ENCODE measurements at places on chromosomes 4 and X.

DNA sequence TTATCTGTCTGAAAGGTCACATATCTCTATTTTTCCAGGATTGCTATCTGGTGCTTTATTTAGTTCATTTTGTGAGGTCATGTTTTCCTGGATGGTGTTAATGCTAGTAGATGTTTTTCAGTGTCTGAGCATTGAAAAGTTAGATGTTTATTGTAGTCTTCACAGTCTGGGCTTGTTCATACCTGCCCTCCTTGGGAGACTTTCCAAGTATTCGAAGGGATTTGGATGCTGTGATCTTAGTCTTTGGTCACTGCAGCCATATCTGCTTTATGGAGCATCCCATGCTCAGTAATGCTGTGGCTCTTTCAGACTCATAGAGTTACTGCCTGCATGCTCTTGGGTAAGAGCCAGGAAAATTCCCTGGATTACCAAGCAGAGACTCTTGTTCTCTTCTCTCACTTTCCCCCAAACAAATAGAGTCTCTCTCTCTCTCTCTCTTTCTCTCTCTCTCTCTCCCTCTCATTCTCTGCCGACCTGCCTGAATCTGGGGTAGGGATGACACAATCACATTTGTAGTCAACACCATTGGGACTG, 130.0 kb downstream of the AR start:
- H3K4me3 ChIP-seq: no peak overlapping the region
- no peaks in the 10 kb centered on the region for H3K4me1 ChIP-seq
- no peaks in the 10 kb centered on the region for H3K36me3 ChIP-seq

GRCh38 chr4:53908661-53909078, 155.7 kb downstream of the CHIC2 start:
- H3K27me3 ChIP-seq: peaks cover 11% of the 10 kb centered on the region
- H3K36me3 ChIP-seq: no peaks in the 10 kb centered on the region
- no peak overlapping the region for H3K27ac ChIP-seq

DNA sequence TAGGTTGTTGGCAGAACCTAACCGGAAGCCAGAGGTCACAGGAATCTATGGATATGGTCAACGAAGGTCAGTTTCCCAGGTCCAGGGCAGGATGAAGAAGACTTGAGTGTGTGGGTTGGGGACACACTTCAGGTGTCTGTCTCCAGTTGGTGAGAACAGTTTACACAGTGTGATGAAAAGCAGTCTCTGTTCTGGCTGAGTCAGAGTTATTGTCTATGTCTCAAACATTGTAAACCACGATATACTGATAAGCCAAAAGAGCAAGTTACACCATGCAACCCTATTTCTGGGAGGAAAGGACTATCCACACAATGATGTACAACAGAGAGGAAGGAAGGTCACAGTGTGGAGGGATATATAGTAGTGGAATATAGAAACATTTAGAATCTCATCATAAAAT, 187.1 kb upstream of the C1QTNF7 start:
- no peaks in the 10 kb centered on the region for H3K4me1 ChIP-seq
- no peak for DNase-seq
- H3K36me3 ChIP-seq: no peaks in the 10 kb centered on the region
- no peaks in the 10 kb centered on the region for H3K27me3 ChIP-seq
- no peak overlapping the region for H3K4me3 ChIP-seq
- no peak overlapping the region for H3K27ac ChIP-seq

- no peaks in the 10 kb centered on the region for H3K36me3 ChIP-seq
- no peak for DNase-seq
- no peak overlapping the region for H3K4me3 ChIP-seq
- H3K4me1 ChIP-seq: no peaks in the 10 kb centered on the region
Measured at GRCh38 chrX:96682516-96682915, 2.1 kb upstream of the DIAPH2 start.

DNA sequence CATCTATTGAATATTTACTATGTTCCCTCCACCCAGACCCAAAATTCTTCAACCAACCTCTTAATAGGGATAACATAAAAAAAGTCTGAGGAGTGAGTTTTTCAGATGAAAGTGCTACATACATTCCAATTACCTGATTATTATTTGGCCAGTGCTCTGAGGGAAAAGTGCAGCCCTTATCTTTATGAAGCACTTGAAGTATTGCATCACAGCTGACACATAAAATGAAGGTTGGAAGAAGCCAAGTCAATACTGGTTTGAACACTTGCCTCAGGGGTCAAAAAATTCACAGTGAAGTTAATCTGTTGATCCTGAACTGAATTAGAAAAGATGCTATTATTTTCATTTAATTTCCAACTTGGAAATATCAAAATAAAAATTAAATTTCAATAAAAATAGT, 498.9 kb downstream of the INPP4B start:
- no peaks in the 10 kb centered on the region for H3K27me3 ChIP-seq
- H3K4me1 ChIP-seq: peaks cover 14% of the 10 kb centered on the region
- DNase-seq: no peak
- H3K27ac ChIP-seq: no peak overlapping the region

- no peaks in the 10 kb centered on the region for H3K27me3 ChIP-seq
- no peak overlapping the region for H3K4me3 ChIP-seq
- no peak for DNase-seq
- no peaks in the 10 kb centered on the region for H3K36me3 ChIP-seq
- H3K27ac ChIP-seq: no peak overlapping the region
Measured at GRCh38 chrX:107506596-107507031, 57.2 kb downstream of the FRMPD3 start.

DNA sequence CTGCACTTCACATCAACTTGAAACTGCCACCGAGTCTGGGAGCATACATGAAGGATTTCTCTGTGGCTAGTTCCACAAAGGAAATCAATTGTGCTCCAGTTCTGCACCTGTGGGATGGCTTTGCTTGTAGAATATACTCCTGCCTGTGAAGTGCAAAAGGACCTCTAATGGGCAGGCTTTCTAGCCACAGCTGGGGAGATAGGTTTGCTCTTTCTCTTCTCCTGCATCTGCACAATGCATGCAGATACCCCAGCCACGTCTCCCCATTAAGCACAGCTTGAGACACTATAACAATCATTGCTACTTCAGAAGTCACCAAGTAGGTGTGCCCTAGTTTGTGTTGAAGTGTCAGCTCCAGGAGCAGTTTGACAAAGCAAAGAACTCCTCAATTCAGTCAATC, 364.6 kb downstream of the ZIC3 start:
- H3K4me1 ChIP-seq: no peaks in the 10 kb centered on the region
- no peak overlapping the region for H3K4me3 ChIP-seq
- DNase-seq: no peak
- no peaks in the 10 kb centered on the region for H3K36me3 ChIP-seq
- H3K27ac ChIP-seq: no peak overlapping the region

DNA sequence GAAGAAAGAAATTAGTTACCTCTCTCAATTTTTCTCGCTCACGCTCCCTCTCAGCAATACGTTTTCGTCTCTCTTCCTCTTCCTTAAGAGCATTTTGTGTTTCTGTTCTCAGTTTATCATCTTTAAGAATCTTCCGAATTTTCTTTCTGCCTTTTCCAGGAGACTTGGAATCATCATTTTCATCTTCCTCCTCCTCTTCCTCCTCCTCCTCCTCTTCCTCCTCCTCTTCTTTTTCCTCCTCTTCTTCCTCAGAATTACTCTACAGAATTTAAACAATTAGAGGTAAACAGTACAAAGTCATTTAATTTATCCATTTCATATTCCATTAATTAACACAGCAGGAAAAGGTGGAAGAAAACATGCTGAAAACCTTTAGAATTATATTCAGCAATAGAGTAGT, 133.9 kb downstream of the ATRX start:
- H3K27me3 ChIP-seq: no peaks in the 10 kb centered on the region
- H3K27ac ChIP-seq: no peak overlapping the region
- no peaks in the 10 kb centered on the region for H3K36me3 ChIP-seq
- H3K4me1 ChIP-seq: no peaks in the 10 kb centered on the region
- no peak overlapping the region for H3K4me3 ChIP-seq
- DNase-seq: no peak

DNA sequence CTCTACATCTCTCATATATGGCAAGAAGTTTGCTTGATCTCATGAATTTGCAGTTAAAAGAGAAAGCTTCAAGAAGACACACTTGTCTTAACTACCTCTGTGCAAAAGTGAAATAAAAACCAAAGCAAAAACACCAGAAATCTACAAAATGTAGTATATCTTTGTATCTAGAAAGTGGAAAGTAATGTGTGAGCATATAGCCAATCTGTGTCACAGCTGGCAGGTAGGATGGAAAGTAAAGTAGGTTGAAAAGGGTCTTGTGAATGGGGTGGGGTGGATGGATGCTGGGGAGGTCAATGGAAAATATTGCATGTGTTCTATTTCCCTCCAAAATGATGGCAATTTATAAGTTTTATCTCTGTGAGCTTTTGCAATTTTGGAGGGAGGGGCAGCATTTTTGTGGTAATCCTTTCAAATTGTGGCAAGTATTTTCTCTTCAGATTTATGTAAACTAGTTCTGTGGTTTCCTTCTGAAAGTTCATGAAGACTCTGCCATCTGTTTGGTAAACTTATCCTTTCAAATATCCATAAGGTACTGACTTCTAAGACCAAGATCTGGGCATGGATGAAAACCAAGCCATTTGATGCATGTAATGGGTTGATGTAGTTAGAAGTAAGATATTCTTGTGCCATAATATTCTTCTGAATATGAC, 215.9 kb upstream of the GIMD1 start:
- no peaks in the 10 kb centered on the region for H3K4me1 ChIP-seq
- no peaks in the 10 kb centered on the region for H3K36me3 ChIP-seq
- no peak for DNase-seq
- no peaks in the 10 kb centered on the region for H3K27me3 ChIP-seq
- H3K4me3 ChIP-seq: no peak overlapping the region

DNA sequence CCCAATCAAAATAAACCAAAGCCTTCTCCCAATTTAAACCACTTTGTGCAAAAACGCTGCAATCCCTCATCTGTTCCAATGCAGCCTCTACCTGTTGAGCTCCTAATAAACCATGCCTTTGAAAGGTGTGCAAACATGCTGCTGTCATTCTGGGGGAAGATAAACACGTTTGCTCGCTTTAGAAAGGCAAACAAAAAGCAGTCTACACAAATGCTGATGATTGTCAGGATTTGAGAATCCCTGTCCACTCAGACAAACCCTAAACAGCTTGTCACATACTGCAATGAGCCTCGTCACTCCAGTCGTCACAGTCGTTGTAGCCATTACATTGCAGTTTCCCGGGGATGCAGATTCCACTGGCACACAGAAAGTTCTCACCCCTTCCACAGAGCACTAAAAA, 145.2 kb downstream of the CORIN start:
- no peak overlapping the region for H3K4me3 ChIP-seq
- no peaks in the 10 kb centered on the region for H3K36me3 ChIP-seq
- no peaks in the 10 kb centered on the region for H3K27me3 ChIP-seq
- H3K27ac ChIP-seq: no peak overlapping the region

GRCh38 chr4:3263053-3263875, 14.3 kb downstream of the MSANTD1 start:
- no peaks in the 10 kb centered on the region for H3K4me1 ChIP-seq
- H3K4me3 ChIP-seq: no peak overlapping the region

GRCh38 chr4:1196421-1197183, 24.2 kb upstream of the SPON2 start:
- H3K36me3 ChIP-seq: no peaks in the 10 kb centered on the region
- H3K4me3 ChIP-seq: no peak overlapping the region
- peaks cover 40% of the 10 kb centered on the region for H3K4me1 ChIP-seq
- no peaks in the 10 kb centered on the region for H3K27me3 ChIP-seq
- no peak overlapping the region for H3K27ac ChIP-seq

- no peak overlapping the region for H3K27ac ChIP-seq
- no peaks in the 10 kb centered on the region for H3K27me3 ChIP-seq
- H3K4me3 ChIP-seq: no peak overlapping the region
- no peak for DNase-seq
- peaks cover 63% of the 10 kb centered on the region for H3K36me3 ChIP-seq
- no peaks in the 10 kb centered on the region for H3K4me1 ChIP-seq
Measured at GRCh38 chrX:9708086-9708485, 57.6 kb downstream of the GPR143 start.

GRCh38 chrX:130594453-130594916, 192.7 kb downstream of the RBMX2 start:
- H3K27me3 ChIP-seq: no peaks in the 10 kb centered on the region
- no peaks in the 10 kb centered on the region for H3K4me1 ChIP-seq
- no peak overlapping the region for H3K4me3 ChIP-seq
- no peak for DNase-seq
- no peaks in the 10 kb centered on the region for H3K36me3 ChIP-seq

DNA sequence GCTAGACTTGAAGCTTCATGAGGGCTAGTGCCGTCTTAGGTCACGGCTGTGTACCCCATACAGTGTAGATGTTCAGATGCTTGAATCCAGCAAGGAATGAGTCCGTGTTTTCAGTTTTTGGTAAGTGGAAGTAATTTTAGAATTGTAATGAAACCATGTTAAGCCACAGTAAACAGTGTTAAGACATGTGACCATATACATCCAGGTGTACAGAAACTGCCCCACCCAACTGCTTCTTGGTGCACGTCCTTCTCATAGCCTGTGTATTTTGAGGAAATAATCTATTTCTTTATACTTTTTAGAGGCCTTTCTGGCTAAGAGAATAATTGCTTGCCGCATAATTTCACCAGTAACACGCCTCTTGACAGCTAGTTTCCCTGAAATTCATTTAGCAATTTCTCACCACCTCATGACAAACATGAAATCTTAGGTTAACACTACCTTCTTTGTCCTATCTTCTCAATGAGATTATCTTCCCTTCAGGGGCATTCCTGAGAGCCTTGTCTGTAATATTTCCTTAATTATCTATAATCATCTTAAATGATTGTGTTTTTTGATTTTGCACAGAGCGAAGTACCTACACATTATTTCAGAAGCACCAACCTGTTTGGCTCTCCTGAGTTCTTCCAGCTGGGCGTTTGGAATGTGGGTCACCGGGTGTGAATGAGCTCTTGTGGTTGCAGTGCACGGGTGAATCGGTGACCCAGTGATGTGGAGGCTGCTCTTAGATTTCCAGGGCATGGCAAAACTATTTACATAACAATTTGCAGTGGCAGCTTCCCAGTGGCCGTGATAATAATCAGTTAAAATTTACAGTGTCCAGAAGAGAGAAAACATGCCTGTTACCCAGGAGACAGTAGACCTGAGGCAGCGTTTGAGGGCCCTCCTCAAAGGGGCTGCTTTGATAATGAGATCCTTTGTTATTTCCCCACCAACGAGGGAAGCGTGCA, 50.2 kb upstream of the TADA2B start:
- H3K4me3 ChIP-seq: no peak overlapping the region
- no peaks in the 10 kb centered on the region for H3K27me3 ChIP-seq
- H3K4me1 ChIP-seq: no peaks in the 10 kb centered on the region

- no peak overlapping the region for H3K27ac ChIP-seq
- H3K36me3 ChIP-seq: no peaks in the 10 kb centered on the region
- no peaks in the 10 kb centered on the region for H3K27me3 ChIP-seq
- H3K4me3 ChIP-seq: no peak overlapping the region
Measured at GRCh38 chr4:29052266-29052665, 1667.9 kb upstream of the PCDH7 start.

GRCh38 chr4:174118171-174118570, 165.3 kb downstream of the FBXO8 start:
- H3K4me1 ChIP-seq: no peaks in the 10 kb centered on the region
- no peaks in the 10 kb centered on the region for H3K36me3 ChIP-seq
- H3K27ac ChIP-seq: no peak overlapping the region
- no peak overlapping the region for H3K4me3 ChIP-seq

GRCh38 chr4:23630110-23630509, 259.7 kb downstream of the PPARGC1A start:
- H3K36me3 ChIP-seq: no peaks in the 10 kb centered on the region
- H3K4me1 ChIP-seq: no peaks in the 10 kb centered on the region
- H3K27ac ChIP-seq: no peak overlapping the region
- no peaks in the 10 kb centered on the region for H3K27me3 ChIP-seq
- no peak for DNase-seq

All from tibial nerve (tissue), 4 donors.